ENCODE measurements at places on chromosomes 1 and 21. TPM values are rescaled to one million over a fixed set of nuclear protein-coding genes. Genes with fewer than 3 reads are reported as not detected.

SEMA4A gene
- 0.47 TPM for total RNA-seq

KRTAP10-10 gene
- total RNA-seq: not detected

EXTL1 gene
- 0.60 TPM for total RNA-seq

MYOM3 gene
- 0.12 TPM for total RNA-seq

CHRNB2 gene
- under 0.01 TPM for total RNA-seq

RPL11 gene
- total RNA-seq: 1,531 TPM

L1TD1 gene
- 0.43 TPM for total RNA-seq

FCGR3A gene
- total RNA-seq: not detected

RASSF5 gene
- 0.94 TPM for total RNA-seq

SEC16B gene
- total RNA-seq: 1.5 TPM

TLR5 gene
- 0.17 TPM for total RNA-seq

LCE3D gene
- total RNA-seq: not detected

LEFTY2 gene
- not detected for total RNA-seq

WNT3A gene
- total RNA-seq: not detected

NUDT17 gene
- total RNA-seq: 0.12 TPM

FLVCR1 gene
- 3.8 TPM for total RNA-seq

DNMT3L gene
- not detected for total RNA-seq

GRHL3 gene
- not detected for total RNA-seq

S100A5 gene
- not detected for total RNA-seq

EIF2D gene
- 64.7 TPM for total RNA-seq

CD1B gene
- total RNA-seq: not detected

OR6K3 gene
- not detected for total RNA-seq

GFI1 gene
- total RNA-seq: 0.34 TPM

CELA3A gene
- total RNA-seq: not detected

TRPM2 gene
- not detected for total RNA-seq

DNAJC6 gene
- 0.26 TPM for total RNA-seq

AUNIP gene
- 0.58 TPM for total RNA-seq

RGL1 gene
- total RNA-seq: 20.8 TPM

CYP2J2 gene
- total RNA-seq: 1.4 TPM

MIER1 gene
- 17.4 TPM for total RNA-seq

ZNF670 gene
- 2.7 TPM for total RNA-seq

CACNA1E gene
- total RNA-seq: not detected

GBP6 gene
- not detected for total RNA-seq

KRTAP10-4 gene
- total RNA-seq: not detected

SEMA6C gene
- total RNA-seq: 3.7 TPM

AIRE gene
- not detected for total RNA-seq

CRYAA gene
- total RNA-seq: not detected

FNDC5 gene
- 2.9 TPM for total RNA-seq

NKAIN1 gene
- 0.35 TPM for total RNA-seq

SPRR2B gene
- not detected for total RNA-seq

ATP6V1G3 gene
- 0.23 TPM for total RNA-seq

FGGY gene
- total RNA-seq: 21.4 TPM

VHLL gene
- total RNA-seq: not detected

CGN gene
- total RNA-seq: under 0.01 TPM

TFF2 gene
- not detected for total RNA-seq

CD1E gene
- total RNA-seq: not detected

CFAP107 gene
- not detected for total RNA-seq

CELSR2 gene
- 1.2 TPM for total RNA-seq

KCNJ10 gene
- total RNA-seq: not detected

FAM151A gene
- not detected for total RNA-seq

HPDL gene
- 2.8 TPM for total RNA-seq
